Kidney (tissue), 22 donors: ENCODE measurements at places on chromosomes 3 and 15. TPM values are rescaled to one million over a fixed set of nuclear protein-coding genes. Genes with fewer than 3 reads are reported as not detected.

The LRIG1 gene
- 20.6 TPM for total RNA-seq

The ASB14 gene
- not detected for total RNA-seq

DNA sequence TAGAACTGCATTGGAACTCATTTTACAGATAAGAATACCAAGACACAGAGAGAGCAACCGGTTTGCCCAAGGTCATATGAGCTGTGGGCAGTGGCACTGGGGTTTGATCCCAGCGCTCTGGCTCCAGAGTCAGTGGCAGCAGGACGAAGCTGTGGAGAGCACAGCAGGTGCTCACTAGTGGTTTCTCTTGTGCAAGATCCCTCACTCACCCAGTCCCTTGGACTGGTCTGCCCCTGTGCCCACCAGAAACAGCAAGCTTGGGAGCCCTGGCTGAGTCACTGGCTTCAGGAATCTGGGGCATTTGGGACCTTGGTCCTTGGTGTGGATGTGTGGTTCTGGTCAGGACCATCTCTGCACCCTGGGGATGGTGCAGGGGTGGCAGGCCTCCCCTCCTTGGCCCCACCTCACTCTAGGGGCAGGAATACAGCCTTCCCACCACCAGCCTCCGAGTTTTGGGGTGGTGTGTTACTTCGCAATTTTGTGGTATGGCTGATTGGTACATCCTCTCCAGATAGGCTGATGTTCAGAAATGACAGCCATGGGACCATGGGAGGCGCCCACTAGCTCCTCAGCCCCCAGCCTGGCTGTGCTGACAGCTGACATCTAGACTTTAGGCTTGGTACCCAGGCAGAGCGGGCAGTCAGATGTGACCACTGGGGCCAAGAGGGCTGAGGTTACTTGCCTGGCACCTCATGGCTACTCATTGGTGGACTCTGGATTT is 104.6 kb downstream of the LSM3 start:
- no peak for DNase-seq

- no peak for DNase-seq
These were observed 80.2 kb downstream of the BFSP2 start for GRCh38 chr3:133479895-133480669.

- DNase-seq = no peak
These were observed 666 bp downstream of the MAPKBP1 start for GRCh38 chr15:41774882-41775417.

DNA sequence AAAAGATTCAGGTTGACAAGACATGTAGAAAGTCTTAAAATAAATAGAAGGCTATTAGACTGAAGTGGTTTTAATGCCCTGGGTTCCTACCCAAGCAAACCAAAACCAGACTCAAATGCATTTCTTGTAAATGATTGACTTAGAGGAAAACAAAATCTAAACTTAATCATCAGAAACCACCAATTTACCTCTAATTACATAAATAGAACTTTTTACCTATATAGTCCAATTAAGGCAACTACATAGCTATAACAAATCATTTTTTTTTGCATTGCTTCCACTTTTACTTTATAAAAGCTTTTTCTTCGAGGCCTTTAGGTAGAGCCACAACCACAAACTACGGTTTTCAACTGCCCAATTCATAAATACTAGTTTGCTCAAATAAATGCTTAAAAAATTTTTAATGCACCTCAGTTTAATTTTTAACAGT is 231.3 kb upstream of the ARHGEF26 start:
- no peak for DNase-seq

GRCh38 chr3:186609247-186609868 is 3.5 kb upstream of the AHSG start:
- DNase-seq = no peak

DNA sequence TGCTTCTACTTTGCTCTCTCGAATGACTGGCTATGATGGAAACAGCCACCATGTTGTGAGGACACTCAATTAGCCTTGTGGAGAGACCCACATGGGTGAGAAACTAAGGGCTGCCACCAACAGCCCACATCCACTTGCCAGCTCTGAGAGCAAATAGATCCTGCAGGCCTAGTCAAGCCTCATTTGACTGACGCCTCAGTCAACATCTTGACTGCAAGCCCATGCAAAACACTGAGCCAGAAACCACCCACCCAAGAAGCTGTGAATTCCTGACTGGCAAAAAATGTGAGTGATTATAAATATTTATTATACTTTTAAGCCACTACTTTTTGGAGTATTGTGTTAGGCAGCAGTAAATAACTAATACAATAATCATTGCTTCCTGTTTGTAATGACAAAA is 58.4 kb downstream of the NOX5 start:
- no peak for DNase-seq
